GM06990 (cell line): ENCODE measurements at places on chromosomes 16 and 17.

DNA sequence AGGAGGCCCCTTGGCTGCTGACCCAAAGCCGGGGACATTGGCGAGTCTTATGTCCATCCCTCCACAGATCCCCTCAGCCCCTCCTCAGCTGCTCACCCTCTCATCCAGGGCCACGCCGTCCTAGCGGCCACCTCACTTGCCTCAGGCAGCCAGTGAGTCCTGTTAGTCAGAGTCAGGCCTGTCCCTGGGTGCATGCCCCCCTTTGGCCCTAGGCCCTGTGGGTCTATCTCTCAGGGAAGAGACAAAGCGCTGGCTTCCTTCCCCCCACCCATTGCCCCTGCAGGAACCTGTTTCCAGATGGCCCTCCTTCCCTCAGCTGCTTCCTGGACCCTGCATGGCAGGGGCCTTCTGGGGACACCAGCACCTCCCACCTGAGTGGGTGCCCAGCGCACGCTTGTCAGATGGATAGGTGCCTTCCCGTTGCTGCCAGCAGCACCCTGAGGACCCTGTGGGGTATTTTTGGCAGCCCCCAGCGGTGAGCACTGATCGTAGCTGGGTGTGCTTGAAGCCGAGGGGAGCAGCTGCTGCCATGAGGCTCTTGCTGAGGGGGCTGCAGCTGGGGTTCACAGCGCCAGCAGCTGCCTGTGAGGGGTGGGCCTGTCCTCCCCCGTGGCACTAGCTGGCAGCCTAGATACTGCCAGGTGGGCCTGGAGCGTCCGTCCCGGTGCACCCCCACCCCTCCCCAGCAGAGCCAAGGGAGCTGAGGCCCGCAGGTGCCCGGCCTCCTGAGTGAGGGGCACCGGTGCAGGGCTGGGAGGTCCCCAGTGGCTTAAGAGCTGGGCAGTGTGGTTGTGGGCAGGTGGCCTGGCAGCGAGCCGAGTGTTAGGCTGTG, 8.4 kb downstream of the DBNDD1 start:
- DNase-seq: no peak

GRCh38 chr16:4018391-4018790, 97.9 kb downstream of the ADCY9 start:
- DNase-seq: no peak

DNA sequence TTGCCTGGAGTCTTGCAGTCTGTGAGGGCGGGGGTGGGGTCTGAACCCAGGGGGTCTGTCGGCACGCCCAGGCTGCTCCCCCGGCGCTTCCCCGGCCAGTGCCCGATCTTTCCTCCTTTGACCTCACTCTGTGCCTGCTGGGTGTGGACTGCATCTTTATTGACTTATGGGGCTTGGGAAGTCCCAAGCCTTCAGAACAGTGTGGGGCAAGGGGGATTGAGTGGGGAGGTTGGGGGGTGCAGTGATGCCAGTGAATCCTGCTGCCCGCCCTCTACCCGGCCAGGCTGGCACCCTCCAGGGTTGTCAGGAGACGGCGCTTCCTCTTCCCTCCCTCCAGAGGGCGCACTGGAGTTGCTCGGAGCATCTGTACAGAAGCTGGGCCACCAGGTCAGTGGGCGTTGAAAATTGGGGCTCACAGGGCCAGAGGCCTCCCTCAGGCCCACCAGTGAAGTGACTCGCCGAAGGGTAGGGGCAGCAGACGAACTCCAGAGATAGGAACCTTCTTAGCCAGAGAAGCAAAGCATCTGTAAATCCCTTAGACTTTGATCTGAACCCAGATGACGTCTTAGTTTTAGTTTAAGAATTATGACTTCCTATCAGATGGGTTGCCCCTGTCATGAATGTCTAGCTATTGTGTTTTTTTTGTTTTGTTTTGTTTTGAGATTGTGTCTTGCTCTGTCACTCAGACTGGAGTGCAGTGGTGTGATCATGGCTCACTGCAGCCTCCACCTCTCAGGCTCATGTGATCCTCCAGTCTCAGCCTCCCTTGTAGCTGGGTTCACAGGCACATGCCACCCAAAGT, 184.8 kb upstream of the CIBAR2 start:
- DNase-seq: no peak

DNA sequence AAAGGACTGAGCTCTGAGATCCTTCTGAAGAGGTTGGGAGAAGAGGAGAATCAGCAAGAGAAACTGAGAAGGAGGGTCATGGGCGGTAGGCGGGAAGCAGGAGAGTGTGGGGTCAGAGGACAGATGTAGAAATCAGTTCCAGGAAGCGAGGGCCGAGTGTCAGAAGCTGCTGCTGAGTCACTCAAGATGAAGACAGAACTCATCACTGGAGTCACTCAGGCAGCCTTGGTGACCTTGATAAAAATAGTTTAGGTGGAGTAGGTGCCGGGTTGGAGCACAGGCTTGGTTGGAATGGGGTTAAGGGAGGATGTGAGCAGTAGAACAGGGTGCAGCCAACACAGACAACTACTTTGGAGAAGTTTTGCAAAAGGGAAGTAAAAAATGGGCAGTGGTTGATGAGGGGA, 6.1 kb upstream of the ITGAM start:
- no peak for DNase-seq

DNA sequence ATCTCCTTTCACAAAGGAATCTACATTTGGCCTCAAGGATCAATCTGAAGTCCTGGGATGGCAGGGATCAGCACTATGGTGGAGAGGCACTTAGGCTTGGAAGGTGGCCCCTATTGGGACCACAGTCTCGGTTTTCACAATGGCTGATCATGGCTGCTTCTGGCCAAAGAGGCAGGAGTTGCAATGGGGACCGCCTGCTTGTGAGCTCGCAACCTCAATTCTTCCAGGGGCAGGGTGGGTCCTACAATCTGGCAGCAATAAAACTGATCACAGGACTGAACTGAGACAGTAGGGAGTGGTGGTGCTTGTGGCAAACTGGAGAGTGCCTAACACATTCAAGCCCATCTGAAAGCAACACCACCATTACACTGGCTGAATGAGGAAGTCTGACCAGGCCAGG, 83.1 kb downstream of the NETO2 start:
- no peak for DNase-seq

DNA sequence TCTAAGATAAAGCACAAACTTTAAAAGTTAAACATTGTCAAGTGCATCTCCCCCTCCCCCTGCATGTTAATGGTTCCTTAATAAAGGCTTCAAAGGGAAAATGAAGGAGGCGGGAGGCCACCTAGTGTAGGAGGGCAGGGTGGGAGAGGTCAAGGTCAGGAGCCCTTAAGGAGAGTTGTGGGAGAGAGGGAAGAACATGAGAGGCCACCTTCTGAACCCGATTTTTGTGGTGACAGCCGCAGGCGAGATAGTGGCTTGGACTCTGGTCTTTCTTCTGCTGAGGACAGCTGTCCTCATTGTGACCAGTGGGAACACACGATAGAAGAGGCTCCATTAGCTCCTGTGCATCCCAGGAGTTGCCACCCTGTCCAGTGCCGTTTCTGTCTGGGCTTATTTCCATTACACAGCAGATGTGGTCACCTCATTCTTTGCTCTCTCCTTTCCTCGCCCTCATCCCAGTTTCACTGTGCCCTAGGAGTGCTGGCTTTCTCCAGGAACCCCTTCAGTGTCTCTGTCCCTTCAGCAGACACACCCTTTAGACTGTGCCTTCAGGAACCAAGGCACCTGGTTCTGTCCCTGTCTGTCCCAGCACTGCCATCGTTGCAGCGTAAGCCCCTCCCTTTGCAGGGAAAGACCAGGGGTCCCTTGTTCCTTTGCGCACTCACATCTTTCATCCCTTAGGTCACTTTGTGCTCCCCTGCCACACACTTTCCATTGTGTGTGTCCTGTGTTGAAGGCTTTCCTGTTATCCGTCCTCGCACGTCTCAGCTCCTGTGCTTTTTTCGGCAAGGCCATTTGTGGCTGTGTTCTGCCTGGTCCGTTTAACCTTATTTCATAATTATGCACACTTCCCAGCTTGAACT, 7.5 kb downstream of the SEC14L1 start:
- no peak for DNase-seq

DNA sequence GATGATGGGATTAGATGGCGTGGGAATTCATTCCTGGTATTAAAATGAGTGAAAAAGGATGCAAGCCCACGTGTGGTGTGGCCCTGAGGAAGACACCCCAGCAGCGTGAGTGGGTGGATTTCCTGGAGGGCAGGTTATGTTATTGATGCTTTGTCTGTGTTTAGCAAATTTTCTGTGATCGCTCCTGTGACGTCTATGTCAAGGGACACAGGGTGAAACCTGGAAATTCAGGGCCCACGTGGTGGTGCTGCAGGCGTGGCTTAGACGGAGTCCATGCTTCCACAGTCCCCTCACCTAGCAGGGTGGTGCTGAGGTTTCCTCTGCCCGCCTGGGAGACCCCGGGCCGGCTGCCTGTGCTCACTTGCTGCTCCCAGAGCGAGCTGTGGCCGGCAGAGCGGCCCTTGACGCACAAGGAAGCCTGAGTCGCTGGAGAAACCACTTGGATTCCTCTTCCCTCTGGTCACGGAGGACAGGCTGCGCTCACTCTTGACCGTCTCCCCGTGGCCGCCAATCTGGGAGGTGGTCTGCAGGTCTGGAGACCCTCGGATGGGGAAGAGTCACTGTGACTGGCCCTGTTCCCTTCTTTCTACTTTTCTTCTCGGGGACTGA, 23.4 kb downstream of the BAIAP2 start:
- no peak for DNase-seq

GRCh38 chr16:17346621-17347569, 123.9 kb downstream of the XYLT1 start:
- DNase-seq: peak; percentile 62

GRCh38 chr17:57424777-57425188, 168.5 kb downstream of the MSI2 start:
- no peak for DNase-seq

GRCh38 chr17:19319771-19320505, 42.6 kb downstream of the B9D1 start:
- no peak for DNase-seq

DNA sequence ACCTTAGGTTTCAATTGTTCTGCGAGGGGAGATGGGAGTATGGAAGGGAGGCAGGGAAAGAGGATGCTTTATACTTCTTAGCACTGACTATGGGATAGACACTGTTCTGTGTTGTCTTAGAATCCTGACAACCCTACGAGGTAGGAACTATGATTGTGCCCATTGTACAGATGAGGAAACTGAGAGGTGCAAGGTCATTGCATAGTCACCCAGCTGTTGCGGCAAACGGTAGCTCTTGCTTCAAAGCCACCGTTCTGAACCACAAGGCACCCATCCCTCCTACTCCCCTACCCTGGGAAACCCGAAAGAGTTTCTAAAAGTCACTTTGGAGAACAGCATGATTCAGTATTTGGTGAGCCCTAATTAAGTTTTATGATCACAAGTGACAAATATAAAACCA, 7.5 kb downstream of the CCDC40 start:
- DNase-seq: no peak

DNA sequence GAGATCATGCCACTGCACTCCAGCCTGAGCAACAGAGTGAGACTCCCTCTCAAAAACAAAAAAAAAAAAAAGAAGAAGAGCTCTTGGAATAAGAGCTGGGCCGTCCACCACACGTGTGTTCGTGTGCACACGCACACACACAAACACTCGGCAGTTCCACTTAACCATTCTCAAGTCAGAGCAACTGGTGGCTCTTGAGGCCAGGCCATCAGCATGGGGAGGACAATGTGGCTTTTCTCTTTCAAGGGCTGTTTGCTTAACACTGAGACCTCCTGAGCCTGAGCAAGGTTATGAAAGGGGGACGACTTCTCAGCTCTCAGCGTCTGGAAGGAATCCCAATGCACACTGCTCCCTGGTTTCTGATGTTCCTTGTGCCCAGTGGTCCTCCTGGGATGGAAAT, 444.9 kb downstream of the SOX9 start:
- DNase-seq: no peak

DNA sequence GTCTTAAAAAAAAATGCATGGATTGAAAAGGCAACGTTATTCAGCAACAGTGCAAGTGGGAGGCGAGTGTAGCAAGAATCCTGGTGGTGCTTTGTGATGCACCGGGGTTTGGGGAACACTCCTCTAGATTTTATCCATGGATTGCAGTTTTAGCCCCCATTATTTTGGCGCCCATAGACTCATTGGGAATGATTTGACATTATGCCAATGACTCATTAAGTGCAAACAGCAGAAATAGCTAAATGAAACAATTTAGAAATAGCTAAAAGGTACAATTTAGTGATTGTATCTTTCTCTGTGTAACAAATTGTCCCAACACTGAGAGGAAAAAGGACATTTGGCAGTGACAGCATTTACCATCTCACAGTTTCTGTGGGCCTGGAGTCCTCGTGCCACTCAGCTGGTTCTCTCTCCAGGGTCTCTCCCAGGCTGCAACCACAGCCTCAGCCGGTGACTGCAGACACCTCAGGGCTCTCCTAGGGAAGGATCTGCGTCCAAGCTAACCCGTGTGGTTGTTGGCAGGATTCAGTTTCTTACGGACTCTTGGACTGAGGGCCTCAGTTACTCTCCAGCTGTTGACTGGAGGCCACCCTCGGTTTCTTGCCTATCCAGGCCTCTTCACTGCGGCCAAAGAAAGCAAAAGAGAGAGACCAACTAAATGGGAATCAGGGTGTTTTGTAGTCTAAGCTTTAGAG, 398.7 kb downstream of the SNX29 start:
- DNase-seq: no peak

GRCh38 chr16:1968146-1968953, 1.7 kb downstream of the RNF151 start:
- peak; percentile 9 for DNase-seq

- no peak for DNase-seq
Observed at GRCh38 chr17:4717791-4718190, 7.4 kb downstream of the ARRB2 start.

- no peak for DNase-seq
Observed at GRCh38 chr17:20294120-20294519, 173.2 kb downstream of the LGALS9B start.

GRCh38 chr16:56369202-56369601, 56.1 kb downstream of the AMFR start:
- no peak for DNase-seq

DNA sequence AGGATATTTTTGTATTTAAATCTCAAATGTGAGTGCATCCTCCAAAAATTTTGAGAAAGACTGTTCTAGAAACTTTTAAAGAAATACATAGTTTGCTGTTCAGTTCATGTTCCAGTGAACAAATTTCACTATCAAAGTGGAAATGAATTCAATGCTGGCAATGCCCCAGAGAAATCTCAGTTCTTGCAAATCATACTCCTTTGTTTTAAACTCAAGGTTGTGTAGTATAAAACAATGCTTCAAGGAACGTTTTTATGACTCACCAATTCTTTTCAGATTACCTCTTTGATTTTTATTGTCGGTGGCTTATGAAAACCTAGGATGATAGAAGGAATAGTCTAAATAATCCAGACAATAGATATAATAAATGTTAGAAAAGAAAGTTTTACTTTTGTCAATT, 17.6 kb downstream of the LPCAT2 start:
- no peak for DNase-seq
